Motor neuron (in vitro differentiated cells): ENCODE measurements at places on chromosomes 6 and 20. TPM values are rescaled to one million over a fixed set of nuclear protein-coding genes. Genes with fewer than 3 reads are reported as not detected.
A peak's percentile ranks its signal among the peaks of the same experiment; 100 is the strongest.

DNA sequence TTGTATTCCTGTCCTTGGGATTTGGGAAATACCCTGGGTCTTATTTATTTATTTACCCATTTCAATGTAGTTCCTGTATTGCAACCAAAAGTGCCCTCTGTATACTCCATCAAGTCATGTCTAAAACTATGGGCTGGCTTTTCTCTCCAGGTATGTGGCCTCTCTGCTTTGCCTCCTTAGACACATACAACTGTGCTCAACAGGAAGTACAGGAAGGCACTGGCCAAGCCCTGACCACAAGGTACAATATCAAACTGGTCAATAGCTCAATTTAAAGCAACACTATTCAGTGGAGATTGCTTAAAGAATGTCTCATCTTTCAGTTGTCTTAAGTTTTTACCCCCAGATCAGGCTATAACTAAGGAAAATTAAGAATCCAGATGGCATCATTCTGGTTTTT is 42.3 kb upstream of the SLC24A3 start:
- no peak for ATAC-seq

DNA sequence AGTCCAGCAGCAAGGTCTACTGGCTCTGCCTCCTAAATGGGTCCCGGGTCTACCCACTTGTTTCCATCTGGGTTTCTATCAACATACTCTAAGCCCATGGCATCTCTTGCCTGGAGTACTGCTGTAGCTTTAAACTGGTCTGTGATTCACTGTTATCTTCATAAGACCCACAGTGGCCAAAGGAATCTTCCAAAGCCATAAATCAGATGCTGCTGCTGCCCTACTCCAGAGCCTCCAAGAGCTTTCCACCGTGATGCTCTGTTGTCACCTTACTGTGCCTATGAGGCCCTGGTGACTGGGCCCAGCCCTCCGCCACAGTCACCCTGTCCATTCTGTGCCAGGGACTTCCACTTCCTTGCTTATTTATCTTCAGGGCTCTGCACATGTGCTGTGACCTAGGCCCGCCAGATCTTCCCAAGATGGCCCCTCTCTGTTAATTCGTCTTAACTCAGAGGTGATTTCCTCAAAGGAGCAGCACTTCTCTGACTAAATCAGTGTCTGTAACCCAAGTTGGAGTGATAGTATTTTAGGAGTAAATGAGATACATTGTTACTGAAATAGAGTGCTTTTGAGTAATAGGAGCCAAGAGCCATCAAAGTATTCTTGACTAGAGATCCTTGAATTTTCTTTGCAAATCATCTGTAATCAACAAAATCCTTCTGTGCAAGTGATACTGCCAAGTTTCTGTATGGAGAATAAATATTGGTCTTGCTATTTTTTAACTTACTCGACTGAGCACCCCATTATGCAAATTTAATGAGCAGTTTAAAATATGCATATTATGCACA is 102.5 kb downstream of the PPP1R14C start:
- ATAC-seq, result peak; percentile 80

- peak; percentile 67 for ATAC-seq
These were observed 70.4 kb upstream of the KCNG1 start for GRCh38 chr20:51093240-51093763.

- peak; percentile 64 for ATAC-seq
These were observed 7.5 kb downstream of the BCAS1 start for GRCh38 chr20:54062812-54063280.

DNA sequence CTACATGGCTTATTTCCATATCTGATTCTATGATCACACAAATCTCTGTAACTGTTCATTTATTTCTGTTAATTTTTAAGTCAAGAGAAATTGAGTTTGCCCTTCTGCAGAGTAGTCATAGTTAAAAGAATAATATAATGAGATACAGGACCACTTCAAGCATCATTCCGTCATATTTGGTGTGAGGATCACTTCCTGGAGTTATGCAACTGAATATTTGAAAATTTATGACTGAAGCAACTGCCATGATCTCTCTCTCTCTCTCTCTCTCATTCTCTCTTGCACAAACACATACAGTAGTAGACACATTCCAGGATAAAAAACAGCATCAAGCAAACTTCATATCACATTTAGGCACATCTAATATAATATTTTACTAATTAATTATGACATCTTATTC is 116.4 kb downstream of the COL9A1 start:
- no peak for ATAC-seq

GRCh38 chr6:146827216-146827928 is 228.6 kb downstream of the ADGB start:
- no peak for ATAC-seq

GRCh38 chr6:32890831-32891230 is 36.8 kb downstream of the PSMB9 start:
- no peak for ATAC-seq

DNA sequence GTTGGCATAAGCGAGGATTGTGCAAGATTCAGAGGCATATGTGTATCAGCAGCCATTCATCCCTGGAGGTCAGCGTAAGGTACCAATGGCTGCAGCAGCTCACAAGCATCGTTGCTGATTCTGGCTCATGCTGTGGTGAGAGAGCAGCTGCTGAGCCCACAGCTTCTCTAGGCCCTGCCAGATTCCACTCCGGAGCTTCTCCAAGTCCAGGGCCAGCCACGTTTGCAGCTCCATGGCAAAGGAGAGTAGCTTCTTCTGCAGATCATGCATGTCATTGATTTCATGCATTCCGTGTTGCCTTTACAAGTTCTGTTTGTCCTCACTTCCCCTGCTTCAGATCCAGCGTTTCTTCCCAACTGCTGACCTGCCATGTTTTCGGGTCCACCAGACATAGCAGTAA is 474.8 kb upstream of the ID4 start:
- no peak for ATAC-seq

- no peak for ATAC-seq
These were observed 51.9 kb downstream of the SYNE1 start for GRCh38 chr6:152585236-152585635.

- no peak for ATAC-seq
These were observed 13.9 kb downstream of the TNFAIP3 start for GRCh38 chr6:137880746-137881521.

DNA sequence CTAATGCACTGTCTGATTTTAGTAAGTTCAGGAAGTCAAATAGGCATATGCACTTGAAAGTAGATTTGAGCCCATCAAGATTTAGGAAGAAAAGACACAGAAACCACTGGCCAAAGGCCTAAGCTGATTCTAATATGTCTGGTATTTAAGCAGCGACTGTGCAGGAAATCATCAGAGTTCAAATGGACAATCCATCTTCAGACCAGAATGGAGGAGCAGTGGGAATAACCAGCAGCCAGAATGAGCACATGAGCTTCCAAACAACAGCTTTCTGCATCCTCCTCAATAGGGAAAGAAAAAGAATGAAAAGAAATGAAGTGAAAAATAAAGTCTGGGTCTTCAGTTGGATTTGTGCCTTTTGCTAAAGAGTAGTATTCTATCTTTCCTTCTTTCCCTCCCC is 50.6 kb downstream of the SOD2 start:
- ATAC-seq, result no peak

RAD21L1 gene
- not detected in 2 replicates for total RNA-seq

CRYBG1 gene
- total RNA-seq, result 0.42 and 0.64 TPM in 2 replicates

SLC22A7 gene
- 0.69 TPM in 1 of 2 replicates, not detected in the other for total RNA-seq

HRH3 gene
- total RNA-seq, result 0.11 and 0.20 TPM in 2 replicates

CLPSL1 gene
- 2.0 TPM in 1 of 2 replicates, not detected in the other for total RNA-seq
